ENCODE measurements at places on chromosomes 6 and 20.

DNA sequence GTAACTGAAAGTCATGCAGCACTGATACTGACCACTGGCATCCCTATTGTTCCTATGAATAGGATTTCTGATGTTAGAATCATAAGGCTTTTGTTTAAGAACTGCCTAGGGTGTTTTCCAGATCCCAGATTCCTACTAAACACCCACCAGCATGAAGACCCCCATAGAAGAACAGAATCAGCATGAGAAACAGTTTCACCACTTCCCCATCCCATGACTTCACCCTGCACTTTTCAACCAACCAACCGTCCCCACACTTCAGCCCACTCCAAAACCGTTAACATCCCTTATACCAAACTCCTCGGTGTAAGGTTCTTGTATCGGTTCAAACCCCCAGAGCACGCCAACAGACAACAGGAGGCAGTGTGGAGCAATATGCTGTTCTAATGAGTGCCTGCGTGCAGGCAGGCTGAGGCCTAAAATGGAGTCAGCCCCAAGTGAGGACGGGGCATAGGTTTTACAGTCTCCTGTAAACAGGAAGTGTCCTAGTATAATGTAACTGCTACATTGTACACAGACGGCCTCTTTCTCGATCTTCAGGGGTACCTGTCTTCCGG, 11.4 kb upstream of the SSTR4 start:
- no peak for DNase-seq

DNA sequence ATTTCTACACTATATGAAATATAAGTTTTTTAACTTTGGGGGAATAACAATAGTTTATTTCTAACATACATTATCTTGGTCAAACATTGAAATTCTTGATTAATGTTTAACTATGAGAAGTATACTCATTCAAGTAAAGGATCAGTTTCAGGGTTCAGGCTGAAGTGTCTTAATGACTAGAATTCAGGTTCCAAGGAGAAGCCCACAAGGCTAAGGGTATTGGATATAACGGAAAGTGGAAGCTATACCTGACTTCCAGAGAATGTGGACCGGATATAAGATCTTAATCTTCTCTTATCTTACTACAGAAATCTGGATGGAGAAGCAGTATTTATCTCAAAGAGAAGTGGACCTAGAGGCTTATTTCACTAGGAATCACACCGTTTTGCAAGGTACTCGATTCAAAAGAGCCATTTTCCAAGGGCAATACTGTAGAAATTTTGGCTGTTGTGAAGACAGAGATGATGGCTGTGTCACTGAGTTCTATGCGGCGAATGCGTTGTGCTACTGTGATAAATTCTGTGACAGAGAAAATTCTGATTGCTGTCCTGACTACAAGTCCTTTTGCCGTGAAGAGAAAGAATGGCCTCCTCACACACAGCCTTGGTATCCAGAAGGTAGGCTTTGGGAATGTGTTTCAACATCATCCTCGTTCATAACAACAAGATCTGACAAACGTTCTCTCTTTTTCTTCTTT, at the start of gene TINAG:
TINAG (plus strand) TSS at position 153 of the 697 bp plus-strand sequence; CDS start at position 263, 110 bp downstream.
- no peak for DNase-seq

GRCh38 chr6:3214898-3215297, 12.6 kb downstream of the TUBB2B start:
- DNase-seq, result no peak

GRCh38 chr6:161745128-161745527, 471.3 kb upstream of the AGPAT4 start:
- no peak for DNase-seq

DNA sequence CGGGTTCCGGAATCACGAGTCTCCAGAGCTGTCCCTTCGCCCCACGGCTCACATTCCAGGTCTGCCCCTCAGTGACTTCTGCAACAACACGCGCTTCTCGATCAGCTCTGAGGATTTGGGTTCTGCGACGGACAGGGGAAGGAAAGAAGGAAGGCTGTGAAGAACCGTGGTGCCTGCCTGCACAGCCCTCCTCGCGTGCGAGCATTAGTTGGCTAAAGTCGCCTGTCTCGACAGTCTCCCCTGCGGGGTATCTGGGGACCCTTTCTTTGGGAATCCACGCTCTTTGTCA, 23.1 kb downstream of the VPS52 start:
- no peak for DNase-seq

DNA sequence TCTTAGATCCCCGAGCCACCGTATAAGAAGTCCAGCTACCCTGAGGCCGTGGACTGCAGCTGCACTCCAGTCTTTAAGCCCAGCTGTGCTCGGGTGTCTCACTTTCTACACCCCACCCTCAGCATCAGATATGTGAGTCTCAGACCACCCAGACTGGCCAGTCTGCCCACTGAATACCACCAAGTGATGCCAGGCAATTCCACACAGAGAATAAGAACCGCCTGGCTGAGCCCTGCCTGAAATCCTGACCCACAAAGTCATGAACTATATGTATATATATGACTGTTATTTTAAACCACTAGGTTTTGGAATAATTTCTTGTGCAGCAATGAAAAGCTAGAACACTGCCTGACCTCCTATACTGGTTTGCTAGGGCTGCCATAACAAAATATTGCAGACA, 106.7 kb downstream of the FOXF2 start:
- no peak for DNase-seq

GRCh38 chr20:42652266-42652665, 537.4 kb downstream of the PTPRT start:
- no peak for DNase-seq

- DNase-seq, result no peak
Observed at GRCh38 chr6:2103765-2104523, 141.5 kb downstream of the GMDS start.

- DNase-seq, result no peak
Observed at GRCh38 chr6:47275640-47276039, 34.1 kb downstream of the TNFRSF21 start.

GRCh38 chr6:9610620-9611415, 804.1 kb downstream of the TFAP2A start:
- DNase-seq, result no peak

DNA sequence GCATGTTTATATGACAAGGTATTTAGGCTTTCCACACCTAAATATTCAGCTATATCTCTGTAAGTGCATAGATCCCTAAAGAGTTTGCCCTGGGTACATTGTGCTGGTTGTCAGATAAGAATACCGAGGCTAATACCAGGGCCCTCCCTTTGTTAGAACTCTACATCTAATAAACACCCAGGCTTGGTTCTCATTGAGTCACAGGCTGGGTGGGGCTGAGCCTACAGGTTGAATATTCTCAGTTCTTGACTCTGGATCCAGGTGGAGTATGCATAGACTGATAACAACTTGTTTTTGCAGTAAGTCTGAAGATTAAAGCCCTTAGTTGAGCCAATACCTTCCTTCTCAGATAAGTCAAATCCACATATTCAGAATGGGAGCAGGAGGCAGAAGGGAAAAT, 312.2 kb upstream of the FLRT3 start:
- DNase-seq, result no peak

DNA sequence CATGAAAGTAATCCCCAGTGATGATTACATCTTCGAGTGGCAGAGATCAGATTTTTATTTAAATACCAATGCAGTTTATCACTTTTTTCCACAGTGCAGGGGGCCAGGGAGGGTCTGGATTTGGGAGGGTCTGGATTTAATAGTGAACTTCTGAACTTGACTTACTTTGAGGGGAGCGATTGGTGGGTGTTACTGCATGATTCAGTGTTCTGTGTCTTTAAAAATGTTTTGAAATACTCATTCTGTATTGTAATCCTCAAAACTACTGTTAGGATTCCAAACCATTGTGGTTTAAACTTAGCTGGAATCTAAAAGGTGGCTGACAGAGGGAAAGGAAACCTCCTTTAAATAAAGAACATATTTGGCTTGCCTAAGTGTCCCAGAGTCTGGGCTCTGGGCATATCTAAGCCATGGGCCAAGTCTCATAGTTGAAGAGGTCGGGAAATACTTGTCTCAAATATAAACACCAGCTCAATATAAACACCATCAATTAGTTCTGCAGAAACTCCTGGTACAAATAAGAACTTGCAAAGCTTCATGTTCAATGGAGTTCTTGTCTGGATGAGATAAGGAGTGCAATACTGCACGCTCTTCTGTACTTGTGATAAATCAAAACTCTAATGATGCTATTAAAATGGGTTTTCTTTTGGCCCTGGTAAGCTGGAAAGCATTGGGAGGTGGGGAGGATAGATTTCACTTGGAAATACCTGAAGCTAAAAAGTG, 14.4 kb downstream of the JARID2 start:
- no peak for DNase-seq

DNA sequence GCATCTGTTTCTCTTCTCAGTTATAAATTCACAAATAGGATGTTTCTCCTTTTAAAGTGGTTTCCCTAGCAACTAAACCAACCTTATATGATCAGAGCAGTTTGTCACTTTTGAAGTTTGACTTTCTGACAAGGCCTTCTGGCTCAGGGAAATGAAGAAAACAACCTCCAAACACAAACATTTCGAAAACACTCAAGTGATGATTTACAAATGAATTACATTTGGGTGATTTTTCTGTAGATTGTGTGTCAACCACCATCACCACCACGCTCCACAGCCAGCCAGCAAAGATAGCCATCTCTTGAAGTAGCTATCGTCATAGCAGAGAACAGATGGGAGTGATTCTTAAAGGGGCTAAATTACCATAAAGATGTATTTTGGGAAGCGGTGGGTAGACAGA, 16.5 kb upstream of the MLIP start:
- no peak for DNase-seq

- no peak for DNase-seq
Observed at GRCh38 chr6:78089531-78089930, 436.7 kb downstream of the MEI4 start.

- DNase-seq, result no peak
Observed at GRCh38 chr20:32685541-32686529, 12.1 kb upstream of the C20orf203 start.
